Stimulated activated CD8-positive, alpha-beta memory T cell treated with anti-CD3 and anti-CD28 coated beads, Interleukin-15, amount 100 ng/mL, for 24 hours (primary cell): ENCODE measurements at places on chromosomes 7 and 10.

- DNase-seq, result no peak
Observed at GRCh38 chr10:34816085-34816496, 995 bp upstream of the PARD3 start.

- no peak for DNase-seq
Observed at GRCh38 chr7:137151041-137151689, 192.4 kb downstream of the PTN start.

- DNase-seq, result no peak
Observed at GRCh38 chr10:3897156-3897555, 112.1 kb upstream of the KLF6 start.

GRCh38 chr7:133934262-133934976 is 192.7 kb upstream of the LRGUK start:
- no peak for DNase-seq

- no peak for DNase-seq
Observed at GRCh38 chr7:82286798-82287140, 156.8 kb downstream of the CACNA2D1 start.

DNA sequence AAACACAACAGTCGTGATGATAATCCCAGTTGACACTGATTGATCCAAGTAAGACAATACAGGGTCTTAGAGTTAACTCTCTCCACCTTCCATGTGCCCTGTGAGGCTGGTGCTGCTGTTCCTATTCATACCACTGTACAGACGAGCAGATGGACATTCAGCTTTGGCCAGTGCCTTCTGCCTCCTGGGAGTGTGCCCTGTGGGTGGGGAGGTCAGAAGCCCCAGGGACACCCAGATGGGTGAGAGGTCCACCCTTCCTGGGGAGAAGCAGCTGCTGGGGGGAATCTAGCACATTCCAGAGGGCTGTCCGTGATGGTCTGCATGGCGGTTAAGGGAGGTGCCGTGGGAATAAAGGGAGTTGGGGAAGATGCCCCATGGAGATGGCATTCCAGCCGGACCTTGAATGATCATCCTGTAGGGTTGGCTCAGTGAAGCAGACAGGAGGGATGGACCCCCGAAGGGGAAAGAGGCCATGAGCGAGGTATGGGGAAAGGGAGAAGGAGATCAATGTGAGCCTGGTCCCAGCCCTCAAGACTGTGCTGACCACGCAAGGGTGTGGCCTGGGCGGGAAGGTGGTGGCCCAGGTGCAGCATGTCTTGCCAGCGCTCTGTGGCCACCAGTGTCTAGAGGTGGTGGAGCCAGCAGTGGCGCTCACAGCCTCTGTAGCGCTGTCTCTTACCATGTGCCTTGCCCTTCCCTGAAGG is 74.0 kb downstream of the ADCY1 start:
- DNase-seq, result no peak

GRCh38 chr10:480928-481552 is 208.4 kb downstream of the DIP2C start:
- no peak for DNase-seq

GRCh38 chr7:120760851-120761250 is 97.1 kb downstream of the TSPAN12 start:
- no peak for DNase-seq

DNA sequence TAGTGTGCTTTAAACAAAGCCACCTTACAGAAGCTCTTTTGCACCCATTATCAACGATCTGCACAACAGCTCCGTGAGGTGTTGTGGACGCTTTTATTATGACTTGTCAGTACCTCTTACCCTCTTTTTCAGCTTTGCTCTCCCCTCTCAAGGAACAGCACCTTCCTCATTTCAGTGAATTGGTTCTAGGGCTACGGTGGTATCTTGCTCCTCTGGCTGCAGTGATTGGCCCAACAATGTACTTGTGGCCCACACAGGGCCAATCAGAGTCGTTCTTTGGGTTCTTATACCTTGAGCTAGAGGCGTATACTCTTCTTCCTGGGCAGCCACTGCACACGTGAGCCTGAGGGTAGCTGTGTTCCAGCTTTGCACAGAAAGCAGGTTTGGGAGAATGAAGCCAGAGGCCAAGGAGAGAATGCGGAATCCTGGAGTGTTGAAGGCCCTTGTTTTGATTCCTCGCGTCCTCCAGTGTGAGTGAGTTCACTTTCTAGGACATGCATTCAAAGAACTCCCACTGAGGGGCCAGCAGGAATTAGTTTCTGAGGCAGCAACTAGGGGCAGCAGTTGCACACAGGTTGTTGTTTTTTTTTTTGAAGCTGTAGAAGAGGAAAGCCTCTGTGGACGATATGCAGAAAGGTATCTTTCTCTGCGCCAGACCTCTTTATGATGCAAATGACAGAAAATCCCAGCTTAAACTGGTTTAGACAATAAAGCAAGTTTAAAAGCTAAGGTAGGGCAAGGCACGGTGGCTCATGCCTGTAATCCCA is 49.8 kb upstream of the PDZD8 start:
- DNase-seq, result no peak

DNA sequence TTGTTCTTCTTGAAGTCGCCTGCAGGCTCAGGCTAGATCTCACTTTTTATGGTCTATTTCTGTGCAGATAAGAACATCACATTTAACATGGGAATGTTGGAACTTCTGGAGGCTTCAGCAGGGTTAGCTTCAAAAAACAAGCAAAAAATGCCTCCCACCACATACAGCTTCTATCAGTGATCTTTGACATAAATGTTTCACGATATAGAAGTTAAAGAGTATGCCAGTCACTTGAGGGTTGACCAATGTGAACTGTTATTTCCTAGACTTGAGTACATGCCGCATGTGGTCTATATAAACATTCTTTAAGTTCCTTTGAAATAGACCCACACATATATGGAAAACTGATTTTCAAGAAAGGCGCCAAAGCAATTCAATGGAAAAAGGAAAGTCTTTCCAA is 219.2 kb upstream of the KLF14 start:
- DNase-seq, result no peak

DNA sequence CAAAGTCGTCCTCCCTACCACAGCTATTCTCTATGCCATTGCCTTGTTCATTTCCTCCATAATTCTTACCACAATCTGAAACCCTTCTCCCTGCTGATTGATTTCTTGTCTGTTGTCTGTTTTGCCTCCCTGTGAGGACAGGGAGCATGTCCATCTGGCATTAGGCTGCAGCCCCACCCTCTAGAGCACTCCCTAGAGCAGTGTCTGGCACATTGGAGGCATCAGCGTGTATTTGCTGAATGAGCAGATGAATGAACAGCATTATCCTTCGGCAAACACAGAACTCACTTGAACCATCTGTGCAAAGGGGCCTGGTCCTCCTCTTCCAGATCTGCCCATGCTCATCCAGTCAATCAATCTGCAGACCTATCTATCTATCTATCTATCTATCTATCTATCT is 5.1 kb upstream of the DMBT1 start:
- DNase-seq, result no peak

DNA sequence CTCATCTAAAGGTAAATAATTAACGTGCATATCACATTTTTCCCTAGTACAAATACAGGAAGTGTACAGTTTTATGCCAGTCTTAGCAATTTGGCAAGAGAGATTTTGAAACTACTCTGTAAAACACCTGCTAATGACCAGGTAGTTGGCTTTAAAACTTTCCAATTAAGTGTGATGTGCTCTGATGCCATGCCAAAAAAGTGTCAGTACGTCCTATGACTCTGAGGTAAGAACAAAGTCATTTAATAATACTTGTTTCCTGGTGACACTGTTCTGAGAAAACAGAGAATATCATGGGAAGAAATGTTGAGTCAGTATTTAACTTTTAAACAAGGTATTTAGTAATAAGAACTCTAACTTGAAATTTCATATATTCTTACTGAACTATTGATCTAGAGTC is 9.6 kb downstream of the PDZD8 start:
- DNase-seq, result no peak

GRCh38 chr10:78542141-78542489 is 508.5 kb downstream of the RPS24 start:
- DNase-seq, result no peak

- no peak for DNase-seq
Observed at GRCh38 chr10:16904639-16905061, 87.4 kb upstream of the RSU1 start.

GRCh38 chr7:147311336-147311735 is 1194.7 kb downstream of the CNTNAP2 start:
- DNase-seq, result no peak

DNA sequence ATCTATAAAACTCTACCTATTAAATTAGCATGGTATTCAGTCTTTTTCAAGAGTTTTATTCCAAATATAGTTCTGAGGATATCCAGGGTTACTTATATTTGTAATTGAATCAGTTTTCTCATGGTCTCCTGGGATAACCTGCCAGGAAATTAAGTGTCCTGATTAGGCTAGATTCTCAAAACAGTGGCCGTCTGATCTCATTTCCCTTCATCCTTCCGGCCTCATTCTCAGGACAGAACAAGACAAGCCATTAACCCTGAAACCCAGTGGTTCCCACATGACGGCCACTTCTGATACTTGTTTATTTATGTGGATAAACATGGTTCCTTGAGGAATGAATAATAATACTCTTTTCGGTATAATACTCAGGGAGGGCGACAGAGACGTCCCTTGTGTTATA is 417.6 kb upstream of the POT1 start:
- no peak for DNase-seq

- no peak for DNase-seq
Observed at GRCh38 chr10:28250782-28251181, 52.1 kb downstream of the MPP7 start.

GRCh38 chr10:128421371-128422160 is 295.3 kb upstream of the MKI67 start:
- DNase-seq, result no peak

DNA sequence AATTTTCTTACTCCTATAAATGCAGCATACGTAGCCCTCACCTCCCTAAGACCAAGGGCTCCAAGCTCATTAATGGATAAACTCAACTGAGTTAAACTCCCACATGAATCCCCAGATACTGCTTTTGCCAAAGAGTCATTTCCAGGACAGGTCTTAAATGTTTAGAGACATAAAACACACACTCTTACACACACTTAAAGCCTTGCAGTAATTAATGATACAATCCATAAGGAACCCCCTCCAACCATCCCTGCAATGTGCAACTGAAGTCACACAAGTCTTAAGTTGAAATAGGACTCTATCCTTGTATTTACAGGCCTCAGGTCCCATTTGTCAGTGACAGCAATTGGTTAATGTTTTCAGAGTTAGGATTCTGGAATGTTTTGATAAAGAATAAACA is 194.1 kb downstream of the FANK1 start:
- DNase-seq, result no peak

DNA sequence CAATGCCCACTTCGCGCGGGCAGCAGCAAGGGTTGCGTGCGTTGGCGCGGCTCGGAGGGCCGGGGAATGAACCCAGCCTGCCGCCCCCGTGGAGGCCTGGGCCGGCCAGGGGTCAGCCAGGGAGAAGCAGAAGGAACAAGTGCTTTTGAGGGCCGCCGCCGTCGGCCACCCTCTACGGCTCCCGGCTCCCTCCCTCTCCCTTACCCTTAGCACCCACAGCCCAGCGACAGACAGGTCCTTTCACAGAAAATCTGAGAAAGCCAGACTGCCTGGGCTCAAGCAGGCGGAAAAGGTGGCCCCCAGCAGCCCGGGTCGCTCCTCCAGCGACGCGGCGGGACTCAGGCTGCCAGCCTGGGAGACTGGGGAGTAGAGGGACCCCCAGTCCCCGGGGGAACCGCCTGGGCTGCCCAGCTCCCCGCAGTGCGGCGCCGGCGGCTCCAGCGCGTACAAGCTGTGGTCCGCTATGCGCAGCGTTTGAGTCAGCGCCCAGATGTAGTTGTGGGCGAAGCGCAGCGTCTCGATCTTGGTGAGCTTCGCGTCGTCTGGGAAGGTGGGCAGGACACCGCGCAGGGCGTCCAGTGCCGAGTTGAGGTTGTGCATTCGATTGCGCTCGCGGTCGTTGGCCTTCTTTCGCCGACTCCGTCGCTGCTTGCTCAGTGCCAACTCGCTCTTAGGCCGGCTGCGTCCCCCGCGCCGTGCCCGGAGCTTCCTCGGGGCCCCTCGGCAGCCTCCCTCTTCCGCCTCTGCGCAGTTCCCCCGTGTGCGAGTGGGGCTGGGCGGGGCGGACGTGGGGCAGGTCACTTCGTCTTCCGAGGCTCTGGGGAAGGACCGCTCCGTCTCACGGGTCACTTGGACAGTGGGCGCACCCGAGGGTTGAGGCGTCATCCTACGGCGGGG is 815 bp downstream of the NEUROG3 start:
- no peak for DNase-seq

- DNase-seq, result peak; percentile 96
Observed at GRCh38 chr10:50624413-50624865, 683 bp upstream of the SGMS1 start.

GRCh38 chr7:11274074-11274473 is 300.4 kb downstream of the PHF14 start:
- DNase-seq, result no peak

DNA sequence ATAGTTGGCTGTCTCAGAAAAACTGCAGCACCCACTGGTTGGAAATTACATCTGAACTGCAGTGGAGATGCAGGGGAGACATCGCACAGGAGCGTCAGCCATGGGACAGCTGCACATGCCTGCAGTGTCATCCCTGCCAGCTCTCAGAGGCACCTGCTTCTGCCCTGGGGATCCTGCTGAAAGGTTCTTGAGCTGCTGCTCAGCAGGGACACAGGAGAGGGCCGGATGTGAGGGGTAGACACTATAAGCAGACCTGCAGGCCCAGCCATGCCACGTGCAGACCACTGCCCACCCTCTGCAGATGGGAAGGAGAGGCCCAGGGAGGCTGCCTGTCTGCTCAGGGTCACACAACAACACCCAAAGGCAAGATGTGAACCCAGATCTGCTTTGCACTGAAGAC is 601.4 kb downstream of the DNAJB6 start:
- no peak for DNase-seq

GRCh38 chr7:35894721-35895120 is 93.9 kb downstream of the SEPTIN7 start:
- DNase-seq, result no peak

DNA sequence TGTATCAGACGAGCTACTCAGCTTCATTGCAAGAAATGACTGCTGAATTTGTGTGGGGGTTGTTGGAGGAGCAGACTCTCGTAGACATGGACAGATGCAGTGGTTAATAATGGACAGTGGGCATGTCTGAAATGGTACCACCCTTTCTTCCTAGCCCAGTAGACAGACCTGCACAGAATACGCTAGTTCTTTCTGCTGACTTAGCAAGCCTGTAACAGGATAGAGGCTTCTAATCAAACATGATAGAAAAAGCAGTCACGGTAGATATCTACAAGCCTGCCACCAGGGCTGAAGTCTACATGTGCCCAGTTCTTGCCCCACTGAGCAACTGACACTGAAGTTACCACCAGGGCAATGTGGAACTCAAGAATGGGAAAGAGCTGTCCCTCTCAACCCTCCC is 188.0 kb downstream of the FANK1 start:
- DNase-seq, result no peak
